ENCODE measurements at places on chromosomes 5 and 9. TPM values are rescaled to one million over a fixed set of nuclear protein-coding genes. Genes with fewer than 3 reads are reported as not detected.
A peak's percentile ranks its signal among the peaks of the same experiment; 100 is the strongest.

DNA sequence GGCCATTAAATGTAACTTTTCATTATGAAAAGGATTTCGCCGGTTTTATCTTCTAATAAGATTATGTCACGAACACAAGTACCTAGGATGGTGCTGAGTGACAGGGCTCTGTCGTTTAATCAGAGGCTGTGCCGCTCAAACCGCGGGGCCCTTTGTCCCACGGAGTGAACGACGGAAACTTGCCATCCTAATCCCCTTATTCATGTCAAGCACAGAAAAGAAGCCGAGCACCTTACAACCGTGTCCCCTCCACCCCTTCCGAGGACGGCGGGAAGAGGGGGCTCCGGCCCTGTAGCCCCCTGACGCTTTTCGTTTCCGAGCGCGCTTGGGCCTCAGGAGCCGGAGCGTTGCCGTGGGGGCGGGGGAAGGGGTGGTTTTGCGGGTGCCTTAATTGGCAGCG, 11.2 kb downstream of the LMX1B start:
- DNase-seq, result no peak

GRCh38 chr5:33312571-33313549, 127.9 kb upstream of the TARS1 start:
- peak; percentile 34 for DNase-seq

The FBN2 gene
- 3.5 TPM for total RNA-seq

DNA sequence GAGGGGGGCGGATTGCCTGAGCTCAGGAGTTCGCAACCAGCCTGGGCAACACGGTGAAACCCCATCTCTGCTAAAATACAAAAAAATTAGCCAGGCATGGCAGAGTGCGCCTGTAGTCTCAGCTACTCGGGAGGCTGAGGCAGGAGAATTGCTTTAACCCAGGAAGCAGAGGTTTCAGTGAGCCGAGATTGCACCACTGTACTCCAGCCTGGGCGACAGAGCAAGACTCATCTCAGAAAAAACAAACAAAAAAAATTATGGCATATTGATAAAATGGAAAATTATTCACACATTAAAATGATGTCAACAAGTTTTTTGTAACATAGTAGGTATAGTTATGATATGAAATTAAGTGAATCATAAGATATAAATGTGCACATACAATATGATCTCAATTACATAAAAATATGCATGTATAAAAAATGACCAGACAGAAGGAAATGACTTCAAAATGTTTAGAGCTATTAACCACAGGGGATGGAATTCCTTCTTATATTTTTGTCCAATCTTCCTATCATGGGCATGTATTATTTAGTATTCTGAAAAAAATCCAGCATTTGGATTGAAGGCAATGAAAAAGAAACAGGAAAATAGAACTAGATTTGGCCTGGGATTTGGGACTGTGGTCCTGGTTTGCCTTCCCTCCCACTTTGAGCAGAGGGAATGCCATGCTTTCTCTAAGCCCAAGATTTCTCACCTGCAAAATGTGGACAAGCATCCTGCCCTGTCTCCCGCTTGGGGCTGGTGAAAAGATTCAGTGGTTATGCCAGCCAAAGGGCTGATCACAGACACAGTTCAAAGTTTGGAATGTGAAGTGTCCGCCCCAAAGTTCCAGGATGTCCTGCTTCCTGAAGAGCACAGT, 19.5 kb downstream of the SPAAR start:
- DNase-seq, result no peak

The CAVIN4 gene
- total RNA-seq, result 0.26 TPM
